ENCODE measurements at places on chromosomes 7 and 10.

DNA sequence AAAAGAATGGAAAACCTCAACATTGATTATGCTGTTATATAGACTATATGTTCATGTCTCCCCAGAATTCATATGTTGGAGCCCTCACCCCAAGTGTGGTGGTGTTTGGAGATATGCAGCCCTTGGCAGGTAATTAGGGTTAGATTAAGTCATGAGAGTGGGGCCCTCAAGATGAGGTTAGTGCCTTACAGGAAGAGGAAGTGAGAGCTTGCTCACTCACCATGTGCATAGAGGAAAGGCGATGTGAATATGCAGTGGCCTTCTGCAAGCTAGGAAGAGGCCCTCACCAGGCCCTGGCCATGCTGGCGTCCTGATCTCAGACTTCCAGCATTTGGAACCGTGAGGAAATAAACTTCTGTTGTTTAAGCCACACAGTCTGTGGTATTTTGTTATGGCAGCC lies 14.8 kb downstream of the ZNF33A start:
- DNase-seq, result no peak

DNA sequence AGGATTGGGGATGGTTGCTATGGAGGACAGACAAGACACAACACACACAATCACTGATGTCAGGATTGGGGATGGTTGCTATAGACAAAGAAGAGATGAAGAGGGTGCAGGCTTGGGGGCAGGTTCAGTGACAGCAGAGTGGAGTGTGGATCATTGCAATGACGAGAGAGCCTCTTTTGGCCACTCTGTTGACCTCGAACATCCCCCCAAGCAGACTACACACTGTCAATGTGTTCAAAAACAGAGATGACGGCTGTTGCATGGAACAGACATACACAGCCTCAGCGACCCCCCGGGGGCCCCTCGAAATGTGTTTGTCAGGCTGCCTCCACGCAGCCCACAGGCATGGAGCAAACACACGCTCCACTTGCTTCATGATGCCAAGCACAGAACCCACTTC lies 133.0 kb downstream of the PTPRN2 start:
- DNase-seq, result no peak

DNA sequence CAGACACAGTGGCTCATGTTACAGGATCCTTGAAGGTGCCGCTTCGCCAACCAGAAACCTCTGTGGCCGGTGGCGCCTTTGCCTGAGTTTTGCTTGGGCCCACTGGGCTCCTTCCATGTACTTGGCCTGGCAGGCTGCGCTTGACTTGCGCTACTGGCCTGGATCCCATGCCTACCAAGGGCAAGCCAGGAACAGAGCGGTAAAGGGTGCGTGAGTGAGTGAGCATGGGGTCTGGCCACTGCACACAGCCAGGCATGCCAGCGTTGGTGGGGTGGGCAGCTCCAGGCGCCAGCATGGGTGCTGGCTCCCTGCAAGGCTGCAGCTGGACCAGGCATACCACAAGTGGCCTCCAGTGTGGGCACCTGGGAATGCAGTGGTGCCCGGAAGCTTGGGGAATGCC lies 16.3 kb upstream of the TSPAN15 start:
- DNase-seq, result no peak

GRCh38 chr10:111116762-111117445 lies 40.1 kb downstream of the ADRA2A start:
- no peak for DNase-seq

DNA sequence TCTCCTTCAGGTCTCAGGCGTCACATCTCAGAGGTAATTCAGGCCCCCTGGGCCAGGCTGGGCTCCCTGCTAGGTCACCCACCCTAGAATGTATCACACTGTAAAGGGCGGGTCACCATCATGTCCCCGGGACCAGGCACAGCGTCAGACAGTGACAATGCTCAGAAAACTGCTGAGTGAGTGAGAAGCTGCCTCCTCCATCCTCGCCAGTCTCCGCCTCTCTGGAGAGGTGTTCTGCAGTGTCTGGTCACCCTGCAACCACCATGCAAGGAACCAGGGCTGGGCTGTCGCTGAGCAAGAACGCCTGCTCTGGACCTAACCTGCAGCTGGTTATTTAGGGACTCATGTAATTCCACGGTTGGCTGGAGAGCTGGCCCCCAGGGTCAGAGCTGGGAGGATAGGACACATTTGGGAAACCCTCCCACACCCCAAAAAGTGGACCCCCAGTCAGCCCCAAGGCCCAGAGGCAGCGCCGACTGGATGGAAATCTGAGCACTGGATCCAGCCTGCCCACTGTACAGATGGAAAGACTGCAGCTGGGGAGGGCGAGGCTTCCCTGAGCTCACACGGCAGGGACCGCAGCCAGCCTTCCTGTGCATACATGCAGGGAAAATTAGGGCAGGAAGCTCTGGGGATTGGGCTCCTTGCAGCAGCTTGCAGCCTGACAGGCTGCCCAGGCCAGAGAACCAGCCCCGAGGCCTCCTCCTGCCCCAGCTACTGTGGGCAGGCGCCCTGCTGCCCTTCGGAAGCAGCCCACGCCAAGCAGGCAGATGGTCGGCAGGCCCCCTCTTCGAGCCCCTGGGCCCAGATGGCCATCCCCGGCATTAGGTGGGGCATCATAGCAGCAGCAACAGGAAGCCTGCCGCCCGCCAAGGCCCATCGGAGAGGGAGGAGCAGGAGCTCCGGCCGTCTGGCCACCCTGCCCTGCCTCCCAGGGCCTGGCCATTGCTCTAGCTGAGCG lies 105.4 kb upstream of the ZMIZ1 start:
- DNase-seq, result no peak

DNA sequence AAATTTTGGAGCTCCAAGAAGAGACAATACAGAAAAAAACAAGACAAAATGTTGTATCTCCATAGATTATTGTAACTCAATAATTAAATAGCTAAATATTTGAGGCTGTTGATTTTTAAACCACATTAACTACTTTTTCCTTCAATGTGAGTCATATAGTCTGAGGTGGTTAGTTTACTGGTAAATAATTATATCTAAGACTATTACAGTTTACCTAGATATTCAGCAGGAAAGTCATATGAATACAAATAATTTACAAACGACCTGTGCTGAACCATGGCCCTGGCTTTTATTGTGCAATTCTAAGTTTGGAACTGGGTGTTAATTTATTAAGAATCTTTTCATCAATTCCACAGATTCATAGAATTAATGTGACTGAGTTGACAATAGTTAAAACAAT lies 22.2 kb downstream of the CREB5 start:
- no peak for DNase-seq

DNA sequence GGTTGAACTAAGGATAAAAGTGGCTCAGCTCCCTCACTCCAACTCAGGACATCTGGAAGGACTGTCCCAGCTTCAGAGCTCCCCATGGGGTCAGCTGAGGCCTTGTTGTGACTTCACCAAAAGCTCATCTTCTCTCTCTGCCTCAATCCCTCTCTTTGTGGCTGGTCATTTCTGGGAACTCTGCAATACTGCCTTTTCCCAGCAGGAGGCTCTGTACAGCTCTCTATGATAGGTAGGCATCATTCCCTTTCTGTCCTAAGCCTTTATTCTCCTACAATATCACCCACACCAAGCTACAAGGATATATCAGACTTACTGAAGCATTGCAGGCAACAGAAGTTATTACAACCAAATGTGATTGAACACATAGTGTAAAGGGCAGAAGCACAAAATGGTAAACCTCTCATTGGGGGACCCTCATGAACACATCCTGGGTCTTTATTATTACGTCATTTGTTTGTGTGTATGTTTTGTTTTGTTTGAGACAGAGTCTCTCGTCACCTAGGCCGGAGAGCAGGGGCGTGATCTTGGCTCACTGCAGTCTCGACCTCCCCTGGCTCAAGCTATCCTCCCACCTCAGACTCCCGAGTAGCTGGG lies 36.7 kb upstream of the PRPS1L1 start:
- no peak for DNase-seq

DNA sequence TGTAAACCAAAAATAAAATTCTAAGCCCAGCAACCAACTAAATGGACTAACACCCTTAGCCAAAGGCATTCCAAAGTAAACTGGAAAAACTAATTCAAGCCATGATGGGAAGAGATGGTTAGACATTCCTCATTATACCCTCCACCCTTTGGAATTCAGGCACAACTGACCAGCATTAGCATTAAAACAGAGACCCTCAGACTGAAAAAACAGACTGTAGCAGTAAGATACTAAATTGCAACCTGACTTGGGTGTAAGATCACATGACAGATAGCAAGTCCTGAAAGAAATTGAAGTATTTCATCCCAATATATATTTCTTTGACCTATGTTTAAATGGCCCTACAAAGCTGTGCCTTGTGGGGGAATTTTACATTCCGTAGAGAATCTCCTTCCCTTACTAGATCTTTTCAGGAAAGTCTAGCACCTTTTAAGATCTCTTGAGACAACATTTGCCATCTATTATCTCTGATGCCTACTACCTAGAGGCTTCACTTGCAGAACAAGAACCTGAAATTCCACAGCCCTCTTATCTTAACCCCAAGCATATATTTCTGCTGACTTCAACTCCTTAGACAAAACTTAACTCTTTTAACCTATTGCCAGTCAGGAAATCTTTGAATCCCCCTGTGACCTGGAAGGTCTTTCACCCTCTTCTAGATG lies 750.2 kb upstream of the IGFBP3 start:
- peak; percentile 42 for DNase-seq

- DNase-seq, result no peak
Observed at GRCh38 chr10:127151981-127152699, 44.3 kb downstream of the INSYN2A start.

Measured in iPS DF 19.7 (cell line).